ENCODE measurements at places on chromosomes 3 and 15.

GRCh38 chr3:25427155-25427554 lies 908 bp upstream of the RARB start:
- DNase-seq = no peak

- DNase-seq = no peak
These were observed 48.9 kb downstream of the ASB7 start for GRCh38 chr15:100651253-100651652.

DNA sequence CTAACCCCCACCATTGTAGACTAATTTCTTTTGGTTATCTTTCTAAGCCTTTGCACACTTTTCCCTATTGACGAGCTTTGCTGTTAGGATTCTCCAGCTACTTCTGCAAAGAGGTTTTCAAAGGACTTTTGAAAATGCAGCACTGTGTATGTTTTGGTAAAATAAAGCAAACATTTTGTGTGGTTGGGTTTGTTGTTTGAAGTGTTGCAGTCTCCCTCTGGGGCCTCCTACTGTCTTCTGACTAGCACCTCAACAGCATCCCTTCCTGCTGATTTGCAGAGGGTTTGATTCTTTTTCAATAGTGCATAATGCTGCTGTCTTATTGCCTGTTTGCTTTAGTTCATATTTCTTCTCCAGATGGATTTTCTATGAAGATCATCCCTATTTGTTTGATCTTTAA lies 775.1 kb upstream of the CFAP20DC start:
- DNase-seq = no peak

GRCh38 chr15:40357246-40357645 lies 773 bp upstream of the DISP2 start:
- no peak for DNase-seq

DNA sequence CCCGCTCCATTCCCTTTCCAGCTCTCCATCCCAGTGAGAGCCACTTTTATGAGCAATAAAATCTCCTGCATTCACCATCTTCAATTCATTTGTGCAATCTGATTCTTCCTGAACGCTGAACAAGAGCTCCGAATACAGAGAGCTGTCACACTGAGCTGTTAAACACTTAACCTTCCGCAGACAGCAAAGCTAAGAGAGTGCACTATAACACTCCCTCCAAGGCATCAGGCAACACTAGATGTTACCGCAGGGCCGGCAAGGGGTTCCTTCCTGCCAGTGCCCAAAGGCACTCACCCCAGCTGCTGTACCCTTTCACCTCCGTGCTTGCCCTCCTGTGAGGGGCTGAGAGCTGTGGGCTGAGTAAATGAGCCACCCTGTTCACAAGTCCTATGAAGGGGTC lies 85.6 kb downstream of the BCHE start:
- no peak for DNase-seq

GRCh38 chr3:35335703-35336102 lies 303.6 kb upstream of the ARPP21 start:
- DNase-seq = no peak

- no peak for DNase-seq
These were observed 418.6 kb upstream of the KCNMB2 start for GRCh38 chr3:178117641-178118040.

DNA sequence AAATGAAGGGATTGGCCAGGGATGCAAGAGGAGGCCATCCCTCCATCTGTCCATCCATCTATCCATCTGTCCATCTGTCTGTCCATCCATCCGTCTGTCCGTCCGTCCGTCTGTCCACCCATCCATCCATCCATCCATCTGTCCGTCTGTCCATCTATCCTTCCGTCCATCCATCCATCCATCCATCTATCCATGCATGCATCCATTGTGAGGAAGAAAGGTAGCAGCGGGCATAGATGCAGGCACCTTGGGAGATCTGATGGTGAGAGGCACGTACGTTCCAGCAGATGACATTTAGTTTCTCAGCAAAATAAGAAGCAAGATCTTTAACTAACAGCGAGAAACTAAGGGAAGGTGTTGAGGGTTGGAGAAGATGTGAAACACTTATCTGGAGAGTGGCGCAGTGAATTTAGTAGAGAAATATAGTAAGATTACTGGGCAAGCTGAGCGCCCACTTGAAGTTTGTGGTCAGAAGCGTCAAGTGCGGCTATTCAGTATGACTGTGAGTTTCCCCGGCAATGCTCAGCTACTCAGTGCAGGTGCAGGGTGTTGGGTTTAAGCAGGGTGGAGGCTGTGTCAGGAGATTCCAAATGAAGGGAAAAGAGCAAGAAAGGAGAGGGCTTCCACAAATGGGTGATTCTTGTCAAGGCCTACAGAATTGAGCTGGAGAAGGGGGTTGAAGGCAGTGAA lies 22.4 kb upstream of the SRP14 start:
- peak; percentile 37 for DNase-seq

- no peak for DNase-seq
These were observed 121.9 kb upstream of the ARHGEF3 start for GRCh38 chr3:56923526-56924224.

GRCh38 chr3:128617270-128617556 lies 33.4 kb downstream of the RPN1 start:
- DNase-seq = no peak

GRCh38 chr15:94777037-94777436 lies 545.7 kb downstream of the MCTP2 start:
- DNase-seq = no peak

GRCh38 chr3:157226173-157226847 lies 66.4 kb upstream of the CCNL1 start:
- DNase-seq = no peak

- no peak for DNase-seq
These were observed 228.3 kb downstream of the GAP43 start for GRCh38 chr3:115851571-115851970.

Data from activated T-cell treated with anti-CD3 and anti-CD28 coated beads, Interleukin-2, amount 50 U/mL, for 24 hours (primary cell).